A549 treated with RU486 at 1 μM for 4 hours (cell line): ENCODE measurements at places on chromosomes 3 and 15. TPM values are rescaled to one million over a fixed set of nuclear protein-coding genes. Genes with fewer than 3 reads are reported as not detected.

SEMA3B gene
- total RNA-seq, result 5.2 to 10.2 TPM (median 6.5 TPM) in 5 replicates

STOML1 gene
- total RNA-seq, result 8.4 to 12.3 TPM (median 10.5 TPM) in 5 replicates

SSR3 gene
- 126 to 193 TPM (median 178 TPM) in 5 replicates for total RNA-seq

TM4SF18 gene
- 27.6 to 49.8 TPM (median 45.8 TPM) in 5 replicates for total RNA-seq

ADAMTSL3 gene
- total RNA-seq, result 0.19 to 0.60 TPM (median 0.25 TPM) in 5 replicates

RTP4 gene
- total RNA-seq, result not detected in 5 replicates

TPRG1 gene
- 0.13 to 0.38 TPM (median 0.25 TPM) in 5 replicates for total RNA-seq

PLA2G4B gene
- total RNA-seq, result 1.00 to 2.3 TPM (median 1.6 TPM) in 5 replicates
